ENCODE measurements at places on chromosomes 13 and 19.

DNA sequence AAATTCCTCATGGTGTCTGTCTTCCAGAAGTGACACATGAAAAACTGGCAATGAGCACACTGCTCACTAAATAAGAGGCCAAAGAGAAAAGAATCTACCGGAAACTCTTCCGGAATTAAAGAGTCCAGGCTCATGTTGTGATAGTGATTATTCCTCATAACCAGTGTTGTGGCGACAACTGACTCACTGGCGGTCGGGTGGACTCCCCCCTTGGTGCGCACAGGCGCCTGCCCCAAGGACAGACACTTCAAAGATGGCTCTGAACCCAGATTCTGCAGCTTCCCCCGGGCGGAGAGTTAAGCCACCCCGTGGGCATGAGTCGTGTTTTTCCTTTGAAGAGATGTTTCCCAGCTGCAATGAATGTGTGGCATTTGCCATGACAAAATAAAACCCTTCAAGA lies 10.3 kb downstream of the IL17D start:
- no peak for DNase-seq

- DNase-seq = no peak
These were observed 28.0 kb downstream of the ZNF175 start for GRCh38 chr19:51599084-51599483.

DNA sequence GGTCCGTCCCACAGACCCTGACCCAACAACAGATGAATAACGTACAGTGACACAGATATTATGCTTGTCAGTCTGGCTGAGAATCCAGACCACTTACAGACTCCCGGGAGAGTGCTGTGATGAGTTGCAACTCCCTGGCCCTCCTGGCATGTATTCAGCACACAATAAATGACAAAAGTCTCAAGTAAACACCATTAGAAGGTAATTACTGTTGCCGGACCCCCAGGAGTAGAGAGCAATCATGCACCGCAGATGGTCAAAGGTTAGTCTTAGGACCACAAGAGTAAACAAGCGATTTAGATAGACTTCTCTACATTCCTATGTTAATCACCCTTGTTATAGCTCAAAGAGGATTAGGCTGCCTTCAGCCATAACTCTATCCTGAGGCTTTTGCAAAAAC lies 726.4 kb upstream of the GPC6 start:
- no peak for DNase-seq

DNA sequence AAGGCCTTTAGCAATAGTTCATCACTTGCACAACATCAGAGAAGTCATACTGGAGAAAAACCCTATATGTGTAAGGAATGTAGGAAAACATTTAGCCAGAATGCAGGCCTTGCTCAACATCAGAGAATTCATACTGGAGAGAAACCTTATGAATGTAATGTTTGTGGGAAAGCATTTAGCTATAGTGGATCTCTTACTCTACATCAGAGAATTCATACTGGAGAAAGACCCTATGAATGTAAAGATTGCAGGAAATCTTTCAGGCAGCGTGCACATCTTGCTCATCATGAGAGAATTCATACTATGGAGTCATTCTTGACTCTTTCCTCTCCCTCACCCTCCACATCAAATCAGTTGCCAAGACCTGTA lies 19.8 kb downstream of the ZNF583 start:
- no peak for DNase-seq

- DNase-seq = peak; percentile 43
These were observed 4.3 kb upstream of the ZNF17 start for GRCh38 chr19:57406516-57407123.

DNA sequence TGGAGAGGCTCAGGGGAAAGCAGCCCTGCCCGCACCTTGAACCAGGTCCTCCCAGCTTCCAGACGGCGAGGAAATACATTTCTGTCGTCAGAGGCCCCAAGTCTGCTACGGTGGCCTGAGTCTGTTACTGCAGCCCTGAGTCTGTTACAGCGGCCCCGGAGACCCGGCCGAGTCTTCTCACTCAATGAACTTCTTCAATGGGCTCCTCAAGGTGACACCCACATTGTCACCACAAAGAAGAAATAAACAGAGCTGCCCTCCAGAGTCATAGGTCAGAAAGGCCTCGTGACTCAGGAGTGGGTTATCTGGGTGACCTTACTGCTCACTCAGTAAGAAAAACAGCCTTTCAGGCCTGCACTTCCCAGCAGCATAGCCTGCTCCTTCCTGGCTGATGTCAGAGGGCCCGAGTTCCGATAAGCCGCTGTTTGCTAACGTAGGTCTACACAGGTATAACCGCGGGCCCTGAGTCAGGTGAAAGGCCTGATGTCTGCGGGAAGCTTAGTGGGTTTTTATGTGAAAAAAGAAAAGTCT lies 66.9 kb upstream of the TM9SF2 start:
- DNase-seq = peak; percentile 48

- no peak for DNase-seq
These were observed 12.7 kb downstream of the DOT1L start for GRCh38 chr19:2176337-2176994.

GRCh38 chr13:43545317-43545874 lies 241.4 kb downstream of the ENOX1 start:
- DNase-seq = no peak

GRCh38 chr13:27972478-27972820 lies 3.3 kb upstream of the CDX2 start:
- DNase-seq = no peak

DNA sequence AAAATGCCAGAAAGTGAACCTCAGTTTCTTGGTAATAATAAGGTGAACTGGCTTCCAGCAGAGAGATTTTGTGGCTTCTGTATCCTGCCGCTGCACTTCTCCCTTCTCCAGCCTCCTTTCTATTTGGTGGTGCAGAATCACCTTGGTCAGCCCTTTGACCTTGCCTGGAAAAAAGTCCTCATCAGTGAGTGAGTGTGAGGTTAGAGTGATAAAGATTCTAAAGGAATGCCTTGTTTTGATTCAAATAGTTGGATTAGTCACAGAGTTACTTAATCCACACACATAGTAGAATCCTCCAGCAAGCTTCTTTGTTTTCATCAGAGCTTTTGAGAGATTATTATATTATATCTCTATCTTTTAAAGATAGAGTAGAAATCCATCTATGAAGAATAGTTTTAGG lies 140.9 kb downstream of the KCNRG start:
- DNase-seq = no peak

- DNase-seq = no peak
These were observed 4.9 kb downstream of the TMEM259 start for GRCh38 chr19:1015782-1016646.

DNA sequence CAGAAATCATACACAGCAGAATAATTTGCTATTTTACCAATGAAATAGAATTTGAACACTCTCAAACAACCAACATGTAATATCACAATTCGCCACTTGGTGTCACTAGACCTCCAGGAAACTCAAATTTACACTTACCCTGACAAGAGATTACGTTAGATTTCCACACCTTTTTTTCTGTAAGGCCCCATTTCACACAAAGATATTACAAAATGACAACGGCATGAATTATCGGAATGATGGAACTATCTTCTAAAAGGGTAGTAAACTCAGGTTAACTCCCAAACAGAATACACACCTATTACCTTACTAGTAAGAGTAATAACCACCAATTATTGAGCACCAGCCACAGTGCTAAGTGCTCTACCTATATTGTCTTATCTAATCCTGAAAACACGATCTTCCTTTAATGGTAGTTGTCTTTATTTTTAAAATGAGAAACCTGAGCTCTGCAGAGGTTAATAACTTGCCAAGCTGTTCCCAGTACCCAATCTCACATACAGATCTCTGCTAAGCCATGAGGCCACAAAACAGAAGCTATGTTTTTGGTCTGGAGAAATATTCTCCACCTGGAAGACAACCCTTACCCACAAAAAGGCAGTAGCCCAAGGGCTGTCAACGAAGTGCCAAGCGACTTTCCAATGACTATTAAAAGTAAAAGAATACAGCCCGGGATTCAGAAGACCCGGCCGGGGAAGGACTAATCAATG lies 152.4 kb downstream of the DCLK1 start:
- no peak for DNase-seq

DNA sequence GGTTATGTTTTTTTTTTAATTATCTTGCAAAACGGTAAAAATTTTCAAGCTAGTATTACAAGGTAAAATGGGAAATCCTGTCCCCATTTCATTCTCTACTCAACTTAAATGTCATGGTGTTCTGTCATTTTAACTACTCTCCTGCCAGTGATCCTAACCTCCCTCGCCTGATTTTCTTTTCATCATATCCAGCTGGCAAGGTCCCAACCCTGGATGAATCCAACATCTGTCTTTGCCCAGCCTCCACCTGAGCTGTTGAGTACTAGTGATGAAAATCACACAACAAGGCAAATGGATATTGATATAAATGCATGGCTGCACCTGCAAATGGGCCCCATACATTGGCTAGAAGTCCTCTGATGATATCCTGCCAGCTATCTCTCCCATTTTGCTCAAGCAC lies 6.9 kb upstream of the CDK8 start:
- no peak for DNase-seq

- no peak for DNase-seq
These were observed 3.8 kb upstream of the ALOX5AP start for GRCh38 chr13:30731361-30732045.

DNA sequence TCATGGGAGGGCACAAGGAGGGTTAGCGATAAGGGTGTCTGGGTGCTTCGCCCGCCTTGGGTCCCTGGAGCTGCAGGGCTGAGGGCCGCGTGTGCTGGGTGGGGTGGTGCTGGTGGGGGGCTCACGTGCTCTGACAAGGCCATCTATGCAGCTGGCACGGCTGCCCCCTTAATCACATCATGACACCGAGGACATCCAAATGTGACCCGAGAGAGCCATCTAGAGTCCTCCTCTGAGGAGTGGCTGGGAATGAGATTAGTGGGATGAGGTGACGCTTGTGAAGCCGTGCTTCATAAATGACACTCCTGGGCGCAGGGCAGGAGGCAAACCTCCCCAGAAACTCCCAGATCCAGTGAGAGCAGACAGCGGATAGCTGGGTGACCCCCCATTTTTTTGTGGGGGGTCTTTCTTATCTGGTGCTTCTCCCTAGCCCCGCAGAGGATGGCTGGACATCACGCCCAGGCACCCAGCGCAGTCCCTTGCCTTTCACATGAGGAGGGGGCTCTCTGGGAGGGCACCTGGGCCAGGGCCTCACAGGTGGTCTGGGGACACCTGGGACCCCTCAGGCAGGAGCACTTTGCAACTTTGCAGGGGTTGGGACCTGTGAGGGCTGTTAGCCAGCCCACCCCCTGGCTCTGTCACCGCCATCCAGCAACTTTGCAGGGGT lies 6.6 kb downstream of the FZR1 start:
- DNase-seq = no peak

DNA sequence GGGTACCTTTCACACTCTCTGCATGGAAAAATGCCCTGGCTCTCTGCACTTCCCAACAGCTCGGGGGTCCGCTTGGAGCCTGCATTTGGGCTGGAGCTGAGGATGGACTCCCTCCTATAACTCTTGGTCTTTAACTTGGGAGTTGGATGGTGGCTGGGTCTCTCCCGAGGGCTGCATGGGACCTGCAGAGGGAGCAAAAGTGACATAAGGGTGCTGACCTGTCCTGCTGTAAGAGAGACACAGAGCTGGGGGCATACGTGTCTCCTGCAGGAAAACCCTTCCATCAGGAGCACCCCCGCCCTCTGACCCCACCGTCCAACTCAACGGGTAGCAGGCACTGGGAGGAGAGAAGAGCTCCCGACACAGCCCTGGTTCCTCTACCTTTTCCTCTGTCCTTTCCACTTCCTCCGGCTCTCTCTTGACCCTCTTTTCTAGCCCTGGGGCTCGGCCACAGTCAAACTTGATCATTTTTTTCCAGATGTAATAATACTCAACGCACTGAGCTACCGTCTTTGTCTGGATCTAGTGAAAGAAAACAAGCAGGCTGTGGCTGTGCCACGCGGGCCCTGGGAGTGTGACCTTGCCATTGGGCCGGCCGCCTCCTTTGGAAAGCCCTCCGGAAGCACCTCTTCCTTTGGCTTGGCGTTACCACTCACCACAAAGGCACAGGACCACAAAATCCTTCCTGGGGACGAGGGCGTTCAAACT lies 6.8 kb upstream of the NAPA start:
- no peak for DNase-seq

DNA sequence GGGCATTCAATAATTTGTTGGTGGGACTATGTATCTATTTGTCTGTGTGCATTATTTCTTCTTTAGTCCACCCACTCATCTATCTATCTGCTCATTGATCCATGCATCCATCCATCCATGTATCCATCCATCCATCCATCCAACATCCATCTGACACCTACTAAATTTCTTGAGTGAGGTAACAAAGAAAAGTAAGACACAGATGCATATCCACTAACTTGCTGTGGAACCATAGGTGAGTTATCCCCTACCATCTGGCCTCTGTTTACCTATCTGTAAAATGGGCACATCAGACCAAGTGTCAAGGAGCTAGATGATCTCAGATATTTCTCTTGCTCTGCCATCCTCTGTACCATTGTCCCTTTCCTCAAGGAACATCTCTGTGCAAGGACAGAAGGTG lies 54.7 kb downstream of the ZNF536 start:
- no peak for DNase-seq

GRCh38 chr13:95098916-95099315 lies 202.3 kb downstream of the ABCC4 start:
- DNase-seq = no peak

DNA sequence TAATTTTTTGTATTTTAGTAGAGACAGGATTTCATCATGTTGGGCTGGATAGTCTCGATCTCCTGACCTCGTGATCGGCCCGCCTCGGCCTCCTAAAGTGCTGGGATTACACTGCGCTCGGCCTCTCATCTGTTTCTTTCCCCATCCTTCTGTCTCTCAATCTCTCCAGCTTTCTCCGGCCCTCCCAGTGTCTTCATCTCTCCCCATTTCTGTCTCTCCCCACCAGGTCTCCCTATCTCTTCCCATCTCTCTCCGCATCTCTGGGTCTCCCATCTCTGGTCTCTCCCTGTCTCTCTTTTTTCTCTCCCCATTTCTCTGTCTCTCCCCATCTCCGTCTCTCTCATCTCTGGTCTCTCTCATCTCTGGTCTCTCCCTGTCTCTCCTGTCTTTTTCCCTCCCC lies 12.2 kb upstream of the NFIX start:
- no peak for DNase-seq

- DNase-seq = no peak
These were observed 25.7 kb downstream of the TLE6 start for GRCh38 chr19:3003046-3003445.

- no peak for DNase-seq
These were observed 1.5 kb upstream of the TFDP1 start for GRCh38 chr13:113582841-113583631.

- DNase-seq = no peak
These were observed 10.7 kb downstream of the GPR12 start for GRCh38 chr13:26749905-26750304.

DNA sequence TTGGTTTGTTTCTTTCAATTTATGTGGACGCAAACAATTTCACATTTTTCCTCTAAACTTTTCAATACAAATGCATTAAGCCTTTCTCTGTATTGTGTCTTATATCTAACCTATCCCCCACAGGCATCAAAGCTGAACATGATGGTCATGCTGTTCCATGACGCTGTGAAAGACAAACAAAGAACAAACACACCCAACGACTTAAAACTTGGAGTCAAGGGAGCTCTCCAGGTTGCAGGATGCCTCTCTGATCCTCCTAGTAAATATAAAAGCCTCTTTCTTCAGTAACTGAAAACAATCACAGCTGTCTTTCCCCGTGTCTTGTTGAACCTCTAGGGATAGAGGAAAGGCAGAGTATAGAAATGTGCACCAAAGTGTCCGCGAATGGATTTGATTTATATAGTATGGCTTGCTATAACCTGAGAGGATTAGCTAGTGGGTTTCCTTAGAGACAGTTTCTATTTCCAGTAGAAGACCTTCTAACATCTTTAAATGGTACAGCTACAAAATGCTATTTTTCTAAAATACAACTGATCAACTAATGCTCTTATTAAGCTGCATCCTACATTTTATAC lies 43.1 kb downstream of the PCDH9 start:
- DNase-seq = no peak
